ENCODE measurements at places on chromosomes 3 and 15.

DNA sequence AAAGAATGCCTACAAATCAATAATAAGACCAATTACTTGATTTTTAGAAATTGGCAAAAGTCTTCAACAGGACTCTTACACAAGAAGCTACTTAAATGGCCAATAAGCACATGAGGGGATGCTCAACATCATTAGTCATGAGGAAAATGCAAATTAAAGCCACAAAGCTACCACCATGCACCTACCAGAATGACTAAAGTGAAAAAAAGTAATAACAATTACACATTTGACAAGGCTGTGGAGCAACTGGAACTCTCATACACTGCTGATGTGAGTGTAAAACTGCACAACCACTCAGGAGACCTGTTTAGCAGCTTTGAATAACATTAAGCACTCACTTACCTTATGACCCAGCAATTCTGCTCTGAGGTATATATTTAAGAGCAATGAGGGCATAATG lies 68.4 kb downstream of the PPCDC start:
- DNase-seq = no peak

GRCh38 chr3:88987776-88988175 lies 119.6 kb upstream of the EPHA3 start:
- no peak for DNase-seq

GRCh38 chr3:158165730-158166129 lies 55.8 kb downstream of the RSRC1 start:
- DNase-seq = no peak

GRCh38 chr3:150409512-150410310 lies 1.6 kb downstream of the TSC22D2 start:
- DNase-seq = peak; percentile 84

- DNase-seq = no peak
These were observed at the start of gene SLC9C1 for GRCh38 chr3:112293368-112294321. SLC9C1 (minus strand) TSS chr3:112294216; CDS start chr3:112286791, 7,425 bp downstream.

GRCh38 chr15:93141371-93141794 lies 52.4 kb upstream of the RGMA start:
- DNase-seq = no peak

DNA sequence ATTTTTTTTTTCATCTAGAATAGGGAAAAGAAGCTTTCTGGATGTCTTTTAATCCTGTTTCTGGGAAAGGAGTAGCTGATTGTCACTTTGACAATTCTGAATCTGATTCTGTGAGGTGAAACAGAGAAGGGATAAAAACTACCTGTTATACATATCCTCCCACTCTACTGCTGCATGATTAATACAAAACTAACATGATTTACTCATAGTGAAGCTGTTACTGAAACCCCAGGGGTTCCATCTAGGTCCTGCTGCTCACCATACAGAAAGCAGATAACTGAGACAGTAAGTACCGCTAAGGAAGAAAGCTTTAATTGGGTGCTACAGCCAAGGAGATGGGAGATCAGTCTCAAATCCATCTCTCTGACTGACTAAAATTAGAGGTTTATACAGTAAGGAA lies 610.9 kb upstream of the ALCAM start:
- DNase-seq = no peak

GRCh38 chr15:31328428-31328968 lies 1.9 kb downstream of the KLF13 start:
- DNase-seq = no peak

- DNase-seq = no peak
These were observed 59.6 kb downstream of the LEKR1 start for GRCh38 chr3:156885761-156886160.

DNA sequence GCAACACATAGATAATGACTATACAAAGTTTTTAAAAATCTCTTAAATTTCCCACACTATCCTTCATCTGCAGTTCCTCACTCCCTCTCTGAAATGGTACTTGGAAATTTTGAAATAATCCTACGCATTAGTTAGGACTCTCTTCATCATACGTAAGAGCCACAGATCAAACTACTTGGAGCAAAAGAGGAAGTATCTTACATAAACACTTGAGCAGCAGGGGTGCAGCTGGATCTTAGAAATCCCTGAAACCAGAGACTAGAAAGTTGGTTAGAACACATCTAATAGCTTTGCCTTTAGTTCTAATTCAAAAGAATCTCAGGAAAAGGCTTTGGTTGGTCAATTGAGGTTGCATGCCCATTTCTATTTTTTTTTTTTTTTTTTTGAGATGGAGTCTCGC lies 38.8 kb upstream of the ZNF445 start:
- DNase-seq = no peak

DNA sequence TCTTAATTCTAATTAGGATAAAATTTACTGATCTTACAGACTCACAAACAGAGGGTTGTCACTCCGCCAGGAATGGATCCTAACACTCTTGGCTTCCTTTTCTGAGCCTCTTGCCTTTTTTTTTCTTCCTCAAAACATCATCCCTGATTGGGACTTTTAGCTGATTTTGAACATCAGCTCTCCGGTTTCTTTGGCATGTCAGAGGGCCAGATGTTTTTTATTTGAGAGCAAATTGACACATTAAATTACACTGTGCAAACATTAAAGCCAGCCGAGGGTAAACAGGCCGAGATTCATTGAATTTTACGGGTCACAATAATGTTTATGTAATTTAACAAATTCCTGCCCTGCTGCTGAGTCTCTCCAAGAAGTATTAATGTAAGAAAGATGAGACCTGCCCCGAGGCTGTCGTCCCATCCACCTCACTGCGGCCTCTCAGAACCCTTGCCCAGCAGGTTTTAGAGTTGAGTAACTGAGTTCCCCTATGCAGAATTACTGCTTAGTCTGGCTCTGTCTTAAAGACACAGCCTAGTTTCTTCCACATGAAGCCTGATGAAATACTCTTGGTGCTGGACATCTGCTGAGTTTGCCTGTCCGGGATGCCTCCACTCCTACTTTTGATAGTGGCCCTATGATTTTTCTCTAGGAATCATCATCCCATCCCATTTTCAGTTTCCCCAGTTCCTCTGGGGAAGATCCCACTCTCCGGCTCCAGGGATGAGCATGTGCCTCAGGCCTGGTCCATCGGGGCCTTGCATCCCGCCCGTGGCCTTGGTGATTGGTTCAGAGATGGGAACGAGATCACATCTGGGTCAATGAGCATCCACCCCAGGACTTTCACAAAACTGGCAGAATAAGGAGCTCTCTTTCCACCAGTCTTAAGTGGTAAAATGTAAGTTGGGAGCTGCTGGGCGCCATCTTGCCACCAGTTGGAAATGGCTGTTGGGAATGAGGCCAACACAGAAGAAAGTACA lies 226.6 kb upstream of the TLE3 start:
- no peak for DNase-seq

DNA sequence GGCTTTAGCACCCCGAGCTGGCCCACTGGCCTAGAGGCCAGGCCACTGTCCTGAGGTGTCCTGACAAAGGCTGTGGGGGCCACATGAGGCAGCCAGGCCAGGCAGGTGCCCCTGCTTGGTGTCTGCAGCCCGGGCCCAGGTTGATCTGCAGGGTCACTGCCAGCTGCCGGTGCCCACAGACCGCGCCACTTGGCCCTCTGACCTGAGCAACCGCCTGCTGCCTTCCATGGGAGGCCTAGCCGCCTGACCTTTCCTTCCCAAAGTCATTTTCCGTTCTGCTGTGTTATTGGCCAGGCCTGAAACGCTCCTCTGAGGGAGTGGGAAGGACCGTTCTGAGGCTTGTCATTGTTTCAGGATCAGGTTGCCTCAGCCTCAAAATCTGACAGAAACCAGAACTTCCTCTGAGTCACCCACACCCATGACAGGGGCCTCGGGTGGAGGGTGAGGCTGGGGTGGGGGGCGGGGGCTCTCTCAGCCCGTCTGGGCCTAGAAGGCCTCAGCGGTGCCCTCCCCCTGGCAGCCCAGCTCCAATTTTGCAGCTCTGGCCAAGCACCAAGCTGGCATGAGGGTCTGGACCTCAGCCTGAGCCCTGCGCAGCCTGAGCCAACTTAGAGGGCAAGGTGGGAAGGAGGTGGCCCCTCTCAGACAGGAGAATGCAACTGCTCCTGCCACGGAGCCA lies 140.7 kb upstream of the MEF2A start:
- DNase-seq = peak; percentile 41

DNA sequence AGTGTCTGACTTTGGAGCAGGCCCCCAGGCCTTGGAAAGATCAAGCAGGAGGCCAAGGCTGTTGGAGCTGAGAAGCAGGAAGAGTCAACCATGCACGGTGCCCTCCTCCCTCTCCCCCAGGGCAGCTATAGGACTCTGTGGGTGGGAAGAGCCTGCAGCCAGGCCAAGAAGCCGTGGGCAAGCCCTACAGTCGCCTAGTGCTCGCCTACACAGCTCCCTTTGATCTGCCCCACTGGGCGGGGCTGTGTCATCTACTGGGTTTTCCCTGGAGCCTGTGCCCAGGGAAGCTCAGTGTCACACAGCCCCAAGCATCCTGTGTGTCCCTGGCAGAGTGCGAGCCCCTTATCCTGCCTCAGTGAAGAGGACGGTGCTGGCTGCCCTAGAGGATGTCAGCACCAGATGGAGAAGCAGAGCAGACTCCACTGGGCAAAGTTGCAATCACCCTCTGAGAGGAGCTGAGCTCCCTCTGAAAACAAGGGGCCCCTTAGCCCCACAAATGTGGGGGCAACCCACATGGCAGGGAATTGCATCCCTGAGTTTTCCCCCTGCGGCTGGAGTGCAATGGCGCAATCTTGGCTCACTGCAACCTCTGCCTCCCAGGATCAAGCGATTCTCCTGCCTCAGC lies 72.2 kb downstream of the KLF13 start:
- DNase-seq = peak; percentile 70

- no peak for DNase-seq
These were observed 658.4 kb upstream of the NECTIN3 start for GRCh38 chr3:110413266-110413665.

DNA sequence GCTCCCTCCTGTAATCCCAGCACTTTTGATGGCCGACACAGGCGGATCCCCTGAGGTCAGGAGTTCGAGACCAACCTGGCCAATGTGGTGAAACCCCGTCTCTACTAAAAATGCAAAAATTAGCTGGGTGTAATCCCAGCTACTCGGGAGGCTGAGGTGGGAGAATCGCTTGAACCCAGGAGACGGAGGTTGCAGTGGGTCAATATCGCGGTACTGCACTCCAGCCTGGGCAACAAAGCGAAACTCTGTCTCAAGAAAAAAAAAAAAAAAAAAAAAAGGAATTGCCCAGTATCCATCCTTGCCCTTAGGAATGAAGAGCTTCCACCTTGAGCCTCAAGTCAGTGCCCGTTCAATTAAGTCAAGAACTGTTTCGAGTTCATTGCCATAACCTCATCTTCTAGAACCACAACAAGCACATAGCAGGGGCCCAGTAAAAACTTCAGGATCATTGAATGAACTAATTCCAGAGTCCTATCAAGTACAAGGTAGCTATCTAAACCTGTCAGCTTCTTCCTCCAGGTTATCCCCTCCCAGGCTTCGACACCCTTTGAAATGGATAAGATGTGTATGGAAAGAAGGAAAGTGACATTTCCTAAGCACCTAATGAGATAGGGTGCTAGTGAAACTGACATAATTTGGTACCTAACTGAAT lies 826 bp downstream of the DBR1 start:
- DNase-seq = no peak

DNA sequence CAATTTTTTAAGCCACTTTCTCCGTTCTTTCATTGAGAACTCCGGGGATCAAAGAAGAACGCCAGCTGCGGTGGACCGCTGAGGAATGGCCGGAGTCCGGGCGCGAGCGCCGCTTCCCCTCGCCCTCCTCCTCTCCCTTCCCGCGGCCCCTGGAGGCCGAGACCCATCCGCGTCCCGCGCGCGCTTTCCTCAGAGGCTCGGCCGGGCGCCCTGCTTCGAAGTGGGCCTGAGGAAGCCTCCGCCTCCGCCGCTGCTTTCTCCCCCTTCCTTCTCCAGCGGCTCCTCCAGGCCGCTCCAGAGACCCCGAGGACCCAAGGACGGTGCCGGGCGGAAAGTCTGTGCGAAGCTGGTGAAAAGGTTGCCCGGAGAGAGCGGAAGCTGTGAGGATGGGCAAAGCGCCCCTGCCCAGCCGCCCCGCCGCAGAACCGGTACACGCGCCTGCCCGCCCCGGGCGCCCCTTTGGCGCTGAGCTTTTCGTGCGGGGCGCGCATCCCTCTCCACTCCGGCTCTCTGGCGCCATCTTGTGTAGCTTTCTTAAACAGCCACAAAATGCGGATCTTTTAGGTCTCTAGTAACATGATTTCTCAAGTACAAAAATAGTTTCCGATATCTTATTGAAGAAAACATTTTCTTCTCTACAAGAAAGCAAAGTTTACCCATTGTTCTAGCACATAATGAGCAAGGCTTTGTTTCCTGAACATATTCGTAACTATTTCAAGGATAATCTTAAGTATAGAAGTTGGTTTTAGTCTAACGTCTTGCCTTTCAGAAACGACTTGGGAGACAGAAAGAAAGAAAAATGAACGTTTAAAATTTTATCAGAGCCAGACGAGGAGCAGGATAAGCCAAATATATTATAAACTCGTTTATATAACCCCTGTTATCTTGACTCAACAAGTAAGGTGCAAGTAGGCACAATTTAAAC lies 59.2 kb upstream of the FAM174B start:
- peak; percentile 56 for DNase-seq

DNA sequence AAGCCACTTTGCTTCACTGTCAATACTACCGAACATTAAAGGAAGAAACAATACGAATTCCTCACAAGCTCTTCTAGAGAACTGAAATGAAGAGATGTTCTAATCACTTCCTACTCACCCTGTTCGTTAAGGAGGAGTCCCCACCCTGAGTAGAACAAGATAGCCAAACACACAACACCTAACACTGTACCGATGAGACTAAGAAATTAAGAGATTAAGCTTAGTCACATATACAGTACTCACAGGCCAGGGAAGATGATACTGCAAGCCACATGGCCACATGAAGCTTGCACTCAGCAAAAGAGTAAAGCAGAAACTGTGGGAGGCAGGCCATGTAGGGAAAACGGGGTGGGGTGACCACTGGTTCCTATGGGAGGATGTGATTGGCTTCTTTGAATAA lies 48.0 kb downstream of the CGGBP1 start:
- DNase-seq = no peak

DNA sequence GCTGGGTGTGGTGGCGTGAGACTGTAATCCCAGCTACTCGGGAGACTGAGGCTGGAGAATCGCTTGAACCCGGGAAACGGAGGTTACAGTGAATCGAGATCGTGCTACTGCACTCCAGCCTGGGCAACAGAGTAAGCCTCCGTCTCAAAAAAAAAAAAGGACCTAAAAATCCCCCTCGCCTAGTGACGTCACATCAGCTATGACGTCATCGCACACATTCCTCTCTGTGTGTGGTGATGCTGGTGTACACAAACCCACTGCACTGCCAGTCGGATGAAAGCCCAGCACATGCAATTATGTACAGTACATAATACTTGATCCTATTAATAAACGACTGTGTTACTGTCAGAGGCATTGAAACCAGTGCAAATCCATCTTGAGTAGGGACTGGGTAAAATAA lies 40.2 kb upstream of the SEC61A1 start:
- DNase-seq = no peak

DNA sequence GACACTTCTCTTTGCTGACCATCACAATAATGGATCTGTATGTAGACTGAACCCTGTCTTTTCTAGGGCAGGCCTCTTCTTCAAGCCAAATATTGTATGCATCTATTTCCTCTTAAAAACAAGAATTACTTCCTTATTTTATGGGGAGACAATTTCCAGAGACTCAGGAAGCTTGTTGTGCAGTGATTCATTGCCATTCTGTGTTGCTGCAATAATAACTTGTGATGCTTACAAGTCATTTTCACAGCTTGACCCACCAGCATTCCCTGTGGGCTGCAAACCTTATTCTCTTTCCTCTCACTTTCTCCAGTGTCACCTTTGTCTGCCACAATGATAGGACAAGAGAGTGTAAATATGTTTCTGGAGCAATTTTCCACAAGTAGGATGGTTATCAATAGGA lies 276.7 kb upstream of the SGO1 start:
- DNase-seq = no peak
